ENCODE measurements at places on chromosomes 7 and 10.

GRCh38 chr10:6788231-6788630, 208.2 kb upstream of the PRKCQ start:
- DNase-seq: no peak

DNA sequence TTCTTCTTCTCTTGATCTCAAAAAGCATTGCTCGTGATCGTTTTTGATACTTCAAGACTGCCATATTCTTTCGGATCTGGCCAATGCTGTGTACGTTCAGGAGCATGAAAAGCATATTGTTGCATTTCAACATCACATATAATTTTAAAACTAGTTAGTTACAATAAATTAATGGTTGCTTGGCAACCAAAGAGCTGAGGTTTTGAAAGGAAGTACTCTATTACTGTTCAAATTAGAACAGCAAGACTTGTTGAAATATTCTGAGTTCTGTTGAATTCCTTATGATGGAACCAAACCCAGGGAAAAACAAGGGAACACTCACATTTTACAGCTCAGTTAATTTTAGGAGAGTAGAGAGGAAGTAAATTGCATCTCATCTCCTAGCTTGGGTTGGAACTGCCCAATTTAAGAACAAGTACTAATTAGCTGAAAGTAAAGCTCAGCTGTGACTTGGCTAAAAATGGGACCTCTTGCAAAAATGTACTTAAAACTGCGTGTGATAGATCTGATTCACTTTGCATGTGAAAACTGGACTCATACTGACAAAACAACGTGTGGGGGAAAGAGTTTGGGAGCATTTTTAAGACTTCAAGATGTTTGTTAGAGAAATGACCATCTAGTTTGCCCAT, 21.2 kb downstream of the OR9A2 start:
- DNase-seq: no peak

GRCh38 chr10:20144268-20144667, 328.0 kb downstream of the PLXDC2 start:
- no peak for DNase-seq

DNA sequence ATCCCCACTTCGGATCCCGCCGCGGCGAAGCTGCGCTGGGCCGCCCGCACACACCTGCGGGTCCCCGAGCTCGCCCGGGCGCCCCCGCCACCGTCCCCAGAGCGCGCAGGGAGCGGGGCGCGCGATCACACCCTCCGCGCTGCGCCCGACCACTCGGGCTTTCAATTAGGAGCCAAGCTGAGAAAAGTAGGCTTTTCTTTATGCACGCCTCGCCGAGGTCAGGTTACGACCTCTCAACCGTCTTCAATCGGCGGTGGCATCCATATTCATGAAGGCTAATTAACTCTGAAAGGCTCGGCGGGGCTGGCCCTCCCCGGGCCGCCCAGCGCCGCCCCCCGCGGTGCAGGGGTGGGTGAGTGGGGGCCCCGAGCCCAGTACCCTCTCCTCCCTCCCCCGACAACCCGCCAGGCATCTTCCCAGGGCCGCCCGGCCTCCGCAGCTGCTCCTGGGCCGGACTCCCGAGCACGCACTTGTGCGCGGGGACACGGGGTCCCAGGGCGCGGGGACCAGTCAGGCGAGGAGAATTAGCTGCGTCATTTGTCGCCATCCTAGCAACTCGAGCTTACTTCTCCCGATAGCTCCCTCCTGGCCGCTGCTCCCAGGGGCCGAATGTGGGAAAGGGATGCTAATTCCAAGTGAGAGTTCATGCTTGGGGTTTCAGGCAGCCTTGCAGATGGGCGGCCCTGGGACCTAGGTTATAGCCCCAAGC, 155.5 kb upstream of the LYZL2 start:
- peak; percentile 8 for DNase-seq

GRCh38 chr7:84091318-84091717, 103.3 kb downstream of the SEMA3A start:
- DNase-seq: no peak

GRCh38 chr10:123301077-123301857, 147.1 kb downstream of the BUB3 start:
- no peak for DNase-seq

GRCh38 chr7:151809864-151810170, 67.1 kb downstream of the PRKAG2 start:
- DNase-seq: no peak

DNA sequence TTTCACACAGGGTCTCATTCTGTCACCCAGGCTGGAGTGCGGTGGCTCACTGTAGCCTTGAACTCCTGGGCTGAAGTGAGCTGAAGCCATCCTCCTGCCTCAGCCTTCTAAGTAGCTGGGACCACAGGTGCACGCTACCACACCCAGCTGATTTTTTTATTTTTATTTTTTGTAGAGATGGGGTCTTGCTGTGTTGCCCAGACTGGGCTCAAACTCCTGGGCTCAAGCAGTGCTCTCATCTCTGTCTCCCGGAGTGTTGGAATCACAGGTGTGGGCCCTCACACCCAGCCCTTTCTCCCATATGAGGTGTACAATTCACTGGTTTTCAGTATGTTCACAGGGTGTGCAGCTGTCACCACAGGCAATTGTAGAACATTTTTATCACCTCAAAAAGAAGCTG, 5.2 kb downstream of the INPP5A start:
- DNase-seq: no peak

- DNase-seq: no peak
Measured at GRCh38 chr10:96794836-96795733, 37.0 kb upstream of the LCOR start.

- DNase-seq: no peak
Measured at GRCh38 chr7:128937647-128938543, at the start of gene IRF5. TSS of gene IRF5 (plus strand) at chr7:128937927. CDS start at chr7:128942082, 4,155 bp downstream.

GRCh38 chr10:112283100-112283499, at the start of gene TECTB:
TSS of gene TECTB (plus strand) at chr10:112283400. CDS start at chr10:112283735, 335 bp downstream.
- no peak for DNase-seq

DNA sequence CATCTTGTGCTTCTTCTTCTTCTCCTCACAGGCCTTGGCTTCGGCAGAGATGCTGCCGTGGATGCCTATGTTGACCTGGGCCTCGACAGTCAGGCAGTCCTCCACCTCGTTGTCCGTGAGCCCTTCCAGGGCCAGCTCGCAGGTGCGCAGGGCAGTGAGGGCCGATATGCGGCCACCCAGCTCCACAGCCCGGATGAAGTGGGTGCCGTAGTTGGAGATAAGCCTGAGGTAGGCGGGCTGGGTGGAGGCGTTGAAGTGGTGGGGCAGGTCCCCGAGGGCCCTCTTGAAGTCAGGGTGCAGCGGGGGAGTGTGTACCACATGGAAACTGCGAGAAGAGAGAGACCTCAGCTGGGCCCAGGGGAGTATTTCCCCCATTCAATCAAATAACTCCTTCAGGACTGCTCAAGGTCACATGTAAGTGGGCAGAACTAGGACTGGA, 3.7 kb downstream of the PRF1 start:
- no peak for DNase-seq

DNA sequence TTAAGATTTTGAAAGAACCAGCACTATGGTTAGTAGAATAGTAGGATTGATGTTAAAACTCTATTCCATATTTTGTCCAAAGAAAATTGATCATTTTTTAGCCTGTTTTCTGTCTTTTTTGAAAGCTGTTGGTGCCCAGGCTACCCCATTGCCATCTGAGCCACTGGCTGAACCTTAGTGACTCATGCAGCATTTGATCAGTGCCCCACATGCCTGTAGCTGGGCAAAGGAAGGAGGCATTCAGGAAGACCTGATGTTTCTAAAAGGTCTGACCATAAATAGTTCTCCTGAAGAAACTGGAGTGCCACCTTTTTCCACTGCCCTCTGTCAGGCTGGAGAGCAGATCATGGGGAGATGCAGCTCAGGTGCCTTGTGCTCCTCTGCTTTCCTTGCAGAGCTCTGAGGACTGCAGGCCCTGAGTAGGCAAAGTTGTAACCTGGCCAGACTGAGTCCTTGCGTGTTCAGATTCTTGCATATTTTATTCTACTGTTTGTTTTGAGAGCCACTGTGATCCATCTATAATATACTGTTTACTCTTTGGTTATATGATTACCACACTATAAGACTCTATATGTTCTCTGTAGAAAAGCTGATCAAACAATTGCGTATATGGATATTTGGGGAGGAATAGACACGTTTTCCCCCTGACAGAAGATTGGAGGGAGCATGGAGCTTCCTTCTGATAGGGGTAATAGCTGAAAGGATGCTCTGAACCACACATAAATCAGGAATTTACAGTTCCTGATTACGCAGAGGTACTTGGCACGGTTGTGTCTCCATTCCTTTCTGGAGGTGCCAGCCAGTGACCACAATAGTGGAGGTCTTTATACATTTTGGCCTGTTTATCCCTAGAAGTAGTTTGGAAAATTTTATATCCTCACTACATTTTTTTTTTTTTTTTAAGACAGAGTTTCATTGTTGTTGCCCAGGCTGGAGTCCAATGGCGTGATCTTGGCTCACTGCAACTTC, 48.9 kb upstream of the GJD4 start:
- no peak for DNase-seq

GRCh38 chr7:50994753-50995319, 212.1 kb upstream of the GRB10 start:
- DNase-seq: no peak

DNA sequence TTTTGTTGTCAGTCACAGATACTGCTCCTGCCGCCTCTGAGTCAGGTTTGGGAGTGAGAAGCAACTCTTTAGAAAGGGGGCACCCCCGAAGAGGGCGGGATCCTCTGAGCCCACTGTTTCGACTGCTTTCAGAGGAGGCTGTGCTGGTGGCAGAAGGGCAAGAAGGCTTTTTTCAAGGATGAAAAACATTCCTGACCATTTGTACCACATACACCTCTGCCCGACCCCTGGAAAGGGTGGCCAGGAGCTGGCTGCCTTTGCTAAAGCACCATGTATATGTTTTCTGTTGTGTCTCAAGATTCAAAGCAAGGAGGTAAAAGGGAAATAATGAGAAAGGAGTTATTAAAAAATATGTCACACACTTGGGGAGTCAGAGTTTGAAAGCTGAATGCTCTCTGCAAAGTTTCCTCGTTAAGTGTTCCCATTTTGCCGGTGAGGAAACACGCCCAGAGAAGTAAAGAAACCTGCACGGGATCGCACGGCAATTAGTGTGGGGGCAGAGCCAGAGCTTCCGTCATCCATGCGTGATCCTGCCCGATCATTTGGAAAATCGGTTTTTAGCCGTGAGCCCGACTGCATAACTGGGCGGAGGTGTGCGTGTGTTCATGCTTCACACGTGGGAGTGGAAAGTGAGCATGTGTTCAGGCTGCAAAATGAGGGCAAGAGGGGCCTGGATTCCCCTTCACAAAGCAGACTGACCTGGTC, 163.2 kb downstream of the ADAM12 start:
- DNase-seq: no peak

GRCh38 chr7:48964074-48964473, 39.7 kb downstream of the CDC14C start:
- DNase-seq: no peak

GRCh38 chr10:112963835-112964234, 13.8 kb downstream of the TCF7L2 start:
- DNase-seq: no peak

GRCh38 chr7:96224685-96225084, 97.2 kb downstream of the SLC25A13 start:
- DNase-seq: no peak

- DNase-seq: no peak
Measured at GRCh38 chr10:1183033-1183396, 126.8 kb downstream of the WDR37 start.

GRCh38 chr10:73340121-73340520, 18.5 kb downstream of the CFAP70 start:
- DNase-seq: no peak

DNA sequence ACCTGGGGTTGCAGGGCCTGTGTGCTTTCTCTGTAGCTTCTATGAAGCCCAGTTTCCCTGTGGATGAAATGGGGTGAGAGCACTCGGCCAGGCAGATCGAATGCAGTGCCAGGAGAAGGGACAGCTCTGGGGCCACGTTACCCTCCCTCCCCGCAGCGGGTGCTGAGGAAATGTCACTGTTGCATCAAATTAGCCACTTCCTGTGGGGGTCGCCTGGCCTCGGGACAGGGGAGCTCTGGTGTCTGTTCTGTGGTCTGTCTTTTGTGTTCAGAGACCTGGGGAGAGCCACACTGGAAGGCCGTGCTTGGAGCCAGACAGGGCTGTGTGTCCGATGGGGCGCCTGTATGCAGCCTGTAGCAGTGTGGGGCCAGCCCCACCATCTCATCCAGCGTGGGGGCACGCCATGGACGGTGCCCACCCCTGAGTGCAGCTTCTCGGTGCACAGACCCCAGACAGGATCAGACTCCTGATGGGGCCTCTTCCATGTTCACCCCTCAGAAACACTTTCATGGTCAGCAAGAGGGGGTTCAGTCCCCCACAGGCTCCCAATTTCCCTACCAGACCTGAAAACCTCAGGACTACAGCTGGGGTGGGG, 13.6 kb downstream of the TTYH3 start:
- no peak for DNase-seq

- no peak for DNase-seq
Measured at GRCh38 chr7:129746857-129747529, 135.5 kb downstream of the NRF1 start.

GRCh38 chr7:44308596-44309270, 16.7 kb downstream of the CAMK2B start:
- no peak for DNase-seq

GRCh38 chr10:122648599-122649428, 50.8 kb downstream of the C10orf120 start:
- no peak for DNase-seq

DNA sequence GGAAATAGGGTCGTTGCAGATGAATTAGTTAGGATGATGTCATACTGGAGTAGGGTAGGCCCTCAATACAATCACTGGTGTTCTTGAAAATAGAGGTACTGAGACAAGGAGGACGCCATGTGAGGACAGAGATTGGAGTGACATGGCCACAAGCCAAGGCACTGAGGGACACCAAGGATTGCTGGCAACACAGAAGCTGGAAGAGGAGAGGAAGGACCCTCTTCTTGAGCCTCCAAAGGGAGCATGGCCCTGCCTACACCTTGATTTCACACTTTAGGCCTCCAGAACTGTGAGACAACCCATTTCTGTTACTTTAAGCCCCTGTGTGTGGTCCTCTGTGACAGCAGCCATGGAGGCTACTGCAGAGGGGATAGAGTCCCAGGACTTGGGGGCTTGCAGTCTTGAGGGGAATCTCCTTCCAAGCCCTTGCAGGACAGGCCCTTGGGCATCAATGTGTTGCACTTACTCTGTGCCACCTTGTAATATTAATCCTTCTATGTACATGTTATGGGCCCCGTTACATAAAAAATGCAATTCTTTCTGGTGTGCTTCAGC, 3.7 kb upstream of the AOC1 start:
- DNase-seq: no peak

DNA sequence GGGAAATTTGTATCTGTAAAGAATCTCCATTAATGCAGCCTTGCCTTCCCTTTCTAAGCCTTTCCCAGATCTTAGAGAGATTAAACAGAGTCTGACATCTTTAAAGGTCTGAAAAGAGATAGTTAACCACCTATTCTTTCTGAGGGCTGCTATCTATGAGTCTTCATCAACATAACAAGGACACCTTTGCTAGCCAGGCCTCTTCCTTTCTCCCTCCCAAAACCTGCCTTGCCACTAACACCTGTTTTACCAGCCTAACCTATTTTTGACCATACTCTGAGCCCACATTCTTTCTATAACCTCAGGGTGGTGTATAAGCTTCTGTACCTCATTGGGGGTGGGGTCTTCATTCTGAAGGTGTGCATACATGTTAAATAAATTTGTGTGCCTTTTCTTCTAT, 217.1 kb downstream of the IPMK start:
- no peak for DNase-seq

All from NCI-H187 (cell line).